ENCODE measurements at places on chromosomes 11 and 22.

DNA sequence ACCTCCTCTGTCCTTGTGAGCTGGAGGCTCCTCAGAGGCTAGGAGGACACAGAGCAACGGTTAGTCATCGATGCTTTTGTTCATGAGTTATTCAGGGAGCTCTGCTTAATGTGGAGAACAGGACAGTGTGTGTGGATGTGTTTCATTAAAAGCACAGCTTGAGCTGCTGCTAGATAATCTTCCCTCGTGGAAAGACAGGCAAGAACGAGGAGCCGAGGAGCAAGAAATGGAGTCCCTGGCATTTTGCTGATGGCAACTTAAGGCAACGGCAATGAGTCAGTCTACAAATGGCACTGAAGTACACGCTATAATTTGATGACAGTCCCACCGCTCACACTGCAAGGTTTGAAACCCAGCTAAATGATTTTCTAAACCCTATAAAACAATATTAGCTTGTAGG lies 106.2 kb downstream of the IGLL1 start:
- peaks cover 5% of the 10 kb centered on the region for H3K27me3 ChIP-seq
- no peak overlapping the region for H3K4me3 ChIP-seq
- no peaks in the 10 kb centered on the region for H3K36me3 ChIP-seq
- no peak for DNase-seq
- H3K27ac ChIP-seq: no peak overlapping the region

GRCh38 chr22:27097933-27098332 lies 440.5 kb downstream of the MIAT start:
- no peak for DNase-seq
- H3K4me3 ChIP-seq: no peak overlapping the region
- H3K4me1 ChIP-seq: no peaks in the 10 kb centered on the region
- H3K27ac ChIP-seq: no peak overlapping the region

DNA sequence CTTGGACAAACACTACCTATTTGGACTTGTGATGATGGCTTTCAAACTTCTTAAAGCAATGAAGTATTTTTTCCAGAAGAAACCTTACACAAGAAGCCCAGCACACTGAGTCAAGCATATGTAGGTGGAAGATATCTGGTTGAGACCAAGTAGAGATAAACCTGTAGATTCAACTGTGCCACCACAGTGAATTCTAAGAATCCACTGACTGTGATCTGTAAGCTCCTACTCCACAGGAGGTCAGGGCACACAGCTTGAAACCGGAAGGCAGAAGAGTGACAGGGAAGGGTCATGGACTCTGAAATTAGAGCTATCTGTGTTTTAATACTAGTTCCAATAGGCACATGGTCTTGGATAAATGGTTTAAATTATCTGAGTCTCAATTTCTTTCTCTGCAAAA lies 404.5 kb downstream of the ETS1 start:
- no peak overlapping the region for H3K4me3 ChIP-seq
- peaks cover 26% of the 10 kb centered on the region for H3K4me1 ChIP-seq
- H3K36me3 ChIP-seq: peaks cover 24% of the 10 kb centered on the region
- peak overlapping the region; percentile 21 for H3K27ac ChIP-seq

GRCh38 chr11:133898770-133899115 lies 53.4 kb upstream of the SPATA19 start:
- no peak overlapping the region for H3K27ac ChIP-seq
- DNase-seq: no peak
- H3K4me1 ChIP-seq: no peaks in the 10 kb centered on the region
- H3K36me3 ChIP-seq: no peaks in the 10 kb centered on the region

GRCh38 chr11:69022260-69022659 lies 9.2 kb upstream of the MRGPRF start:
- H3K27ac ChIP-seq: no peak overlapping the region
- DNase-seq: no peak
- no peaks in the 10 kb centered on the region for H3K4me1 ChIP-seq
- H3K36me3 ChIP-seq: no peaks in the 10 kb centered on the region

DNA sequence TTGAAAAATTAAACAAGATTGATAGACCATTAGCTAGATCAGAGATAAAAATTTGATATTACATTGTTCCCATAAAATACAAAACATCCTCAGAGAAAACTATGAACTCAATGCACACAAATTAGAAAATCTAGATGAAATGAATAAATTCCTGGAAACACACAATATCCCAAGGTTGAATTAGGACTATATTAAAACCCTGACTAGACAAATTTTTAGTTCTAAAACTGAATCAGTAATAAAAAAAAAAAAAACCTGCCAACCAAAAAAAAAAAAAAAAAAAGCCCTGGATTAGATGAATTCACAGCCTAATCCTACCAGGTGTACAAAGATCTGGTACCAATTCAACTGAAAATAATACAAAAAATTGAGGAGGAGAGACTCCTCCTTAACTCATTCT lies 5.5 kb upstream of the OR8K1 start:
- no peaks in the 10 kb centered on the region for H3K27me3 ChIP-seq
- no peak overlapping the region for H3K27ac ChIP-seq
- no peak for DNase-seq
- no peaks in the 10 kb centered on the region for H3K36me3 ChIP-seq
- no peak overlapping the region for H3K4me3 ChIP-seq
- H3K4me1 ChIP-seq: no peaks in the 10 kb centered on the region

DNA sequence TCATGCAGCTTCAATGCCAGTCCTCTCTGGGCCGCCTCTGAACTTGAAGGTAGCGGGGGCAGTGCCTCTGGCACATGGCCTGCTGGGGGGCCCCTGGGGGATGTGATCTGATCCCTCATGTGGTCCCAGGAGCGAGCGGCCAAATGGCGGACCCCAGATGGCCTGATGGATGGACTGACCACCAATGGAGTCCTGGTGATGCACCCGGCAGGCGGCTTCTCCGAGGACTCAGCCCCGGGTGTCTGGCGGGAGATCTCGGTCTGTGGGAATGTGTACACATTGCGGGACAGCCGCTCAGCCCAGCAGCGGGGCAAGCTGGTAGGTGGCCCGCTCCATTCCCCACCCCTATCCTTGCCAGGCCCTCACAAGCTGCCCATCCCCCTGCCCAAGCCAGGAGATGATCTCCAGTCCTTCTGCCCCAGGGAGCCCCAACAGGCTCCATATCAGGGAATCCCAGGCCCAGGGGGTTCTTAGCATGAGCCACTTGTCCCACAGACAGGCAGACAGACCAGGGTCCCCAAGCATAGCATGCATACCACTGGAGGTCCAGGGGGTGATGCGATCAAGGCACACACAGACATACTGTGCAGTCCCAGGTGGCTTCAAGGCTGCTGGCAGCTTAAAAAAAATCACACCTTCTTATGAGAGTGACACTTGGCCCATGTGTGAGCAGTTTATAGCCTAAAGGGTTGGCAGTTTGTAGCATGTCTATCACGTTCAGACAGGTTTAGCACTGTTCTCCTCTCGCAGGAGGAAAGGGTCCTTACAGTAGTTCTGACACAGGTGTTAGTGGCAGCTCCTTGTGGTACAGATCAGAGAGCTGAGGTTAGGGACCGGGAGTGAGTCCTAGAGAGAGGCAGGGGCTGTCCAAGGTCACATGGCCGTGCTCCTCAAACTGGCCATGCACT lies 6.4 kb upstream of the DPP3 start:
- H3K27ac ChIP-seq: no peak overlapping the region
- H3K4me1 ChIP-seq: peaks cover 11% of the 10 kb centered on the region
- no peaks in the 10 kb centered on the region for H3K36me3 ChIP-seq

DNA sequence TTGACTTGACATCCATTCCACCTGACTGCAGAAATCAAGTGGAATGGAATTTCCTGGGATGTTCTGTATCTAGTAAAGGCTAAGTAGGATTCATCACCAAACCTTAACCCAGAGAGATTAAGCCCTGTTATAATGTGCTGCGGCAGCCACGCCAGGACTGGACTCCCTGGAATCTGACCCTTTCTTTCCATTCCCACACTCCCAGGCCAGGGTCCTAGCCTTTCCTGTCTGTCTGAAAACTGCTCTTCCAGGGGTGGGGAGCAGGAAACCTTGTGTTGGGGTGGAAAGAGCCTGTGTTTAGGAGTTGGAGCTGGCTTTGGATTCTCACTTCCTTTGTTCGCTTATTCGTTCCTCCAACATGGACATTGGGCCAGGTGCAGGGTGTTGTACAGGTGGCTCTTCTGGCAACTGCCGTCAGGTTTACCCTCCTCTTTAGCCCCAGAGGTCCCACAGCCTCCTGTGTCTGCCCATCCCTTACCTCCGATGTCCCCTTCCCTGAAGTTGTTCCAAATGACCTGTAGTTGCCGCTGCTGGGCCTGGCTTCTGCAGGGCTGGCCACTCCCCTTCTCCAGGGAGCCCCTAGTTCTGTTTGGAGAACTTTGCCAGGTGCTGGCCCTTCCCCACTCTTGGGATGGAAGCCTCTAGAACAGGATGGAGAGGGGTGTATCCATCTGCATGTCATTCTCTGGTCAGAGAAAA lies 20.5 kb upstream of the PARVB start:
- H3K4me1 ChIP-seq: no peaks in the 10 kb centered on the region
- H3K4me3 ChIP-seq: no peak overlapping the region
- no peaks in the 10 kb centered on the region for H3K27me3 ChIP-seq

DNA sequence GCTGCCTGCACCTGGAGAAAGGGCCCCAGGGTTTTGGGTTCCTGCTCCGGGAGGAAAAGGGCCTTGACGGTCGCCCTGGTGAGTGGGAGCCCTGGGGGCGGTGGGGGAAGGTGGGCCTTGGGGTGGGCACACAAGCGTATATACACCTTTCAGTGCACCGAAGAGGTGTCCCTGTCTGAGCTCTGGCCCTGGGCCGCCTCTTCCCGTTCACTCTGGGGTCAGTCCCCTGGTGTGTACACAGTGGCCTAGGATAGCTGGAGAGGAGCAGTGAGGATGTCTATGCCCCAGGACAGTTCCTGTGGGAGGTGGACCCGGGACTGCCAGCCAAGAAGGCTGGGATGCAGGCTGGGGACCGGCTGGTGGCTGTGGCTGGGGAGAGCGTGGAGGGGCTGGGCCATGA lies 2.8 kb downstream of the NHERF4 start:
- H3K27me3 ChIP-seq: no peaks in the 10 kb centered on the region
- no peaks in the 10 kb centered on the region for H3K36me3 ChIP-seq
- H3K4me3 ChIP-seq: no peak overlapping the region

DNA sequence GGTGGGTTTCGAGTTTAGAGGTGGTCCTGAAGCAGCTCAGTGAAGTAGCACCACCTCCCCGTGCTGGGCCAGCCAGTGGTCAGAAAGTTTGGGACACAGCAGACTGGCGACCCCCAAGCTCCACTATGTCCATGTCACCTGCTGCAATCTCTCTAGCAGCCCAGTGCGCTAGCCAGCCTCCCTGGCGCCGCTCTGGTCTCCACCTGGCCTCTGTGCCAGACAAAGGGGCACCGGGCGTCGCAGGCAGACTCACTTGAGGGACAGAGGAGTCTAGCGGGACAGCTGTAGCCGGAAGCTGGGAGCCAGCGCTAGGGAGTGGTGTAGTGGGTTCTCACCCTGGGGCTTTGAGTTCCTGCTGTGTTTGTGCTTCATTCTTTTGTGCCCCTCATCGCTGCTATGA lies 25.5 kb downstream of the MYBPC3 start:
- H3K36me3 ChIP-seq: peaks cover 14% of the 10 kb centered on the region
- H3K27me3 ChIP-seq: no peaks in the 10 kb centered on the region
- no peak overlapping the region for H3K4me3 ChIP-seq
- H3K27ac ChIP-seq: no peak overlapping the region
- DNase-seq: no peak

DNA sequence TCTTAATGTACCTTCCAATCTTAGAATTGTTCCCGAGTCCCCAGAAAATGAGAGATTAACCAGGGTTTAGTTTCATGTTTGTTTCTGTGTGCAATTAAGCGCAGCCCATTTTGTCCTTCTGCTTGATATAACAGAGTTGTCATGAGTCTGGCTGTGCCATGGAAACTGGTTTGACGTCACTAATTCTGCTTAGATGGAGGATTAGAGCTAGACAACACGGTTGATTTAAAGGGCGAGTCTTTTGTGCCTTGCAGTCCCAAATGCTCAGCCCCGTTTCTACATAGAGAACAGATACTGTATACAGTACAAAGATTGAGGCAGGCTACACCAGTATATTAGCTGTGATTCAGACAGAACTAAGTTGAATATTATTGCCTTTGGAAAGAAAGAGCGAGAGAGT lies 45.5 kb upstream of the ALKBH3 start:
- H3K4me1 ChIP-seq: peaks cover 12% of the 10 kb centered on the region
- no peaks in the 10 kb centered on the region for H3K27me3 ChIP-seq
- H3K36me3 ChIP-seq: peaks cover 5% of the 10 kb centered on the region
- H3K27ac ChIP-seq: no peak overlapping the region
- DNase-seq: no peak

DNA sequence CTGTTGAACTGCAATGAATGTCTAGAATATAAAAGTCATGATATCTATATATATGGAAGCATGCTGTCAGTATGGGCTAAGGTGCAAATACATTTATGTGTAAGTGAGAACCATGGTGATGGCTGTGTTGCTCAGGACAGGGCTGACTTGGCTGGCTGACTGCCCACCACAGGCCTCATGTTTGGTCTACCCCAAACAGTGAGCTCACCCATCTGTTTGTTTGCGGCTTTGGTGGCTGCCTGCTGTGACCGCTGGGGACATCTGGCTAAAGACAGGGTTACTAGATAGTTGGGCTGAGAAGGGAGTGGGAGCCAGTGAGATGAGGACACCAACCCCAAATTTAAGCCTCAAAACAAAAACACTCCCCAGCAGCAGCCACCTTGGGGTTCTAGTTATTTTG lies 6.3 kb downstream of the CD44 start:
- peaks cover 48% of the 10 kb centered on the region for H3K36me3 ChIP-seq
- peak overlapping the region; percentile 99 for H3K4me3 ChIP-seq
- DNase-seq: peak; percentile 94

DNA sequence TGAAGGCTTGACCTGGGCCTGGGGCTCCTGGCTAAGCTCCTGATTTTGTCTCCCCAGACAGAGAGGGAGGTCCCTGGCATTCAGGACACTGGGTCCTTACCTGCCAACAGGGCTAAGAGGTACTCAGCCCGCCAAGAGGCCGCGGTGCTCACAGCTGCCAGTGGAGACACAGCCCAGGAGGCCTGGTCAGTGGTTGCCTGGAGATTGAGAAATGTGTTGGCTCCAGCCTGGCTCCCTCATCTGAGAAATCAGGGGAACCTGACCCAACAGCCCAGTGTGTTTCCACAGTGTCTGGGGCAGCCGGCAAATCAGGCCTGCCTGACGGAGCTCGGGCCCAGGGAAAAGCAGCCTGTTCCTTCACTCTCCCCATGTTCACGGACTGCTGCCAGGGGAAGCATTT lies 79.4 kb upstream of the NAV2 start:
- H3K27ac ChIP-seq: no peak overlapping the region
- H3K4me3 ChIP-seq: no peak overlapping the region
- no peaks in the 10 kb centered on the region for H3K4me1 ChIP-seq
- H3K36me3 ChIP-seq: no peaks in the 10 kb centered on the region
- DNase-seq: no peak
- peaks cover 8% of the 10 kb centered on the region for H3K27me3 ChIP-seq

DNA sequence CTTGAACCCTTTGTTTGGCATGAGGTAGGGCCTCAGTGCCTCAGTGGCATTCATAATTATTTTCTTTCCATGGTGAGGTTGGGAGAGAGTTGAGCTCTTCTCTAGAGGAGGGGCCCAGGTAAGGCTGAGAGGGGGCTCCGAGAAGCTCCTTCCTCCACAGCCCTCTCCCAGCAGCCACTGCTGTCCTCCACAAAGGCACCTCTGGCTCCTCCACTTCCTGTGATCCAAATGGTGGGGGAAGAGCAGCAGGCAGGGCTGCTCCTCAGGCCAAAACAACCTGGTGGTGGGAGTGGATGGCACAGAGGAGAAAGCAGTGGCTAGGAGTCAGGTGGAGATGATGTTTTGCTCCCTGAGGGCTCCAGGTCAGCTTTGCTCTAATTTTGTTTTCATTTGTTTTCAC lies 13.3 kb downstream of the ROBO4 start:
- H3K4me1 ChIP-seq: peaks cover 2% of the 10 kb centered on the region
- H3K27me3 ChIP-seq: peaks cover 8% of the 10 kb centered on the region
- H3K36me3 ChIP-seq: no peaks in the 10 kb centered on the region
- H3K27ac ChIP-seq: no peak overlapping the region
- H3K4me3 ChIP-seq: no peak overlapping the region
- DNase-seq: no peak

Data from natural killer cell treated with Interleukin-12 subunit alpha and Interleukin-12 subunit beta and Interleukin-15 and Interleukin-18, amount 100 ng/mL, for 72 hours (primary cell).